ENCODE measurements at places on chromosomes 1 and 21.
A peak's percentile ranks its signal among the peaks of the same experiment; 100 is the strongest.

- no peak for DNase-seq
Observed at GRCh38 chr21:39014747-39015146, 168.5 kb downstream of the PSMG1 start.

- no peak for DNase-seq
Observed at GRCh38 chr21:37655611-37656300, 260.5 kb downstream of the KCNJ6 start.

DNA sequence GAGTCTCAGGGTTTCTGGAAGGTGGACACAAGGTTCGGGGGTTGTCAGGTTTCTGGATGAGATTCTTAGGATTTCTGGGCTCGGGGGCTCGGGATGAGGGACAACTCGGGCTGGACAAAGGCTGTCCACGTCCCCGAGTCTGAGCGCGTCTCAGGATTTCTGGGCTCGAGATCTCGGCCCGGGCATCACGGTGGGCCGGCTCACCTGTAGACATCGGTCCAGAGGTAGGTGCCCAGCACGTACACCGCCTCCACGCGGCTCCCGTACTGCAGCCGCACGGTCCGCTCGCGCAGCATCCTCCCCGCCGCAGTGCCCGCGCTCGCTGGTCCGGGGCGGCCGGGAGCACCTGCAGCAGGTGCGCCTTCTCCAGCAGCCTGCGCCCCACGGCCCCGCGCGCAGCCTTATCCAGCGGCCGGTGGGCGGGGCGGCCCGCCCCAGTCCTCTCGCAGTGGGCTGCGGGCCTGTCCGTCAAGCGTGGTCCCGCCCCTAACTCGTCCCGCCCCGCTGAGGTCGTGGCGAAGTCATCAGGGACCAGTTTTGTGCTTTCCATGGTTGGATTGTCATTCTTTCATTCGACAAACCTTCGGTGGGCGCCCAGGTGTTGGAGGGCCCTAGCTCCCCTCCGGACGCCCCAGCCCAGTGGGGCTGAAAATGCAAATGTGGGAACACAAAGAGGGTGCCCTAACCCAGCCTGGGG, at the start of gene PADI2:
Gene PADI2 (minus strand): TSS at position 376 of the 697 bp plus-strand sequence. CDS start 80 bp downstream, at position 296.
- peak; percentile 70 for DNase-seq

DNA sequence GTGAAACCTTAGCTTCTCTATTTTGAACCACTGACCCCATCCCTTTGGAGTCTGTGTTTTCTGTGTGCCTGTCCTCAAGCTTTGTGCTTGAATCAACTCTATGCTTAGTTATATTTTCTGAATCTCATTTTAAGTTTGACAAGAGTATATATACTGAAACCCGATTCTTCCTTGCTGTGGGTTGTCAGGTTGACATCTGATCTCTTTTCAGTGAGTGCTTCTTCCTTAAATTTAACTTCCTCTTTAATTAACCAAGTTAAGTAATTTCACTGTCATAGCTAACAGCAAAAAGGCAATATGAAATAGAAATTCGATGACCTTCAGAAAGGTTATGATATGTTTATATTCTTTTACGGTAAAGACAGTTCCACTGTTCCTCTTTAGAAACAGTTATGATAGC, 69.4 kb downstream of the C1orf21 start:
- DNase-seq, result no peak

DNA sequence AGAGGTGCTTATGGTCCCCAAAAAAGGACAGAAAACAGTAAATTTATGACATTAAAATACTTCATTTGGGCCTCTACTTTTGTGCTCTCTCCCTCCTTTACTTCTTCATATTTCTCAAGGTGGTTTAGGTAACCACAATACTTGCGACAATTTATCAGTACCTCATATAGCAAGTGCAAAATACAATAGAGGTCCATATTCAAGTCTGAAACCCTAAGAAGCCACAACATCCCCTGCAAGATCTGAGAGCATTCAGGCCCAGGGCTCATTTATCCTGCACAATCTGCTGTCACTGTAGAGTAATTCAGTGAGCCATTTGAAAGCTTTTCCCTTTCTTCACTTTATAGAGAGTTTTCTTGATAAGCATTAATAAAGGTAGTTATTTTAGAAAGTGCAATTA, 24.2 kb upstream of the ATP6V1G3 start:
- no peak for DNase-seq

DNA sequence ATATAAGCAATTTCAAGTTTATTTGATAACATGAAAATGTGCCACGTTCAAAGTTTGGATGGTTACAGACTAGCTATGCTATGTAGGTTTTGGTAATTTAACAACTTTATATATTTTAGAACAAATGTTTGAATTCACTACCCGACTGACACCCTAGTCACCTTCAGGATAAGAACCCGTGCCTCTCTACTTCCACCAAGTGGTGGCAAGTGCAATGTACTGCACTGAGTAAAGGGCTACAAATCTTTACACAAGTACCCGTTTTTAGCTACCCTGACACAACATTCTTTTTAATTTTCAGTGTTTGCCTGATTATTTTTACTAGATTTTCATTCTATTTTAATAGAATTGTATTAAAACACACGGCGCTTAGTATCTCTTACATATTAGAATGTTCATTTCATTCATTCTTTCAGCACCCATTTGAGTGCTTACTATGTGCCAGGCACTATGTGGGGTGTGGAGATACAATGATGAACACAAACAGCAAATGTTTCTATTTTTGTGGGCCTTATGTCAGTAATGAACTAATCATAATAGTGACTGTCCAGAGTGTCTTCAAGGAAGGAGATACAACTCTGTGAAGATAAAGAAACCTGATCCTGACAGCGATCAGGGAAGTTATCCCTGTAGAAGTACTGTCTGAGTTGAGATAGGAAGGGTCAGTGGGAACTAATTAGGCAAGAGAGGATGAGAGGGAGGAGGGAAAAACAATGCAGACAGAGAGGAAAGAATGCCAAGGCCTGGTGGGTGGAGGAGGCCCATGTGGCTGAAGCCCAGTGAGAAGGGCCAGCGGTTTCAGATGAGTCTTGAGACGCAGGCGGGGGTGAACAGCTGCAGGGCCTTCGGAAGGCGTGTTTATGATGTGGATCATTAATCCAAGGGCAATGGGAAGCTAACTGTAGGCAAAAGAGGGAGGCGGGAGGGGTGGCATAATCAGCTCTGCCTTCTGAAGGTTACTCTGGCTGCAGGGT, 3.8 kb downstream of the LCA5L start:
- DNase-seq, result peak; percentile 26

DNA sequence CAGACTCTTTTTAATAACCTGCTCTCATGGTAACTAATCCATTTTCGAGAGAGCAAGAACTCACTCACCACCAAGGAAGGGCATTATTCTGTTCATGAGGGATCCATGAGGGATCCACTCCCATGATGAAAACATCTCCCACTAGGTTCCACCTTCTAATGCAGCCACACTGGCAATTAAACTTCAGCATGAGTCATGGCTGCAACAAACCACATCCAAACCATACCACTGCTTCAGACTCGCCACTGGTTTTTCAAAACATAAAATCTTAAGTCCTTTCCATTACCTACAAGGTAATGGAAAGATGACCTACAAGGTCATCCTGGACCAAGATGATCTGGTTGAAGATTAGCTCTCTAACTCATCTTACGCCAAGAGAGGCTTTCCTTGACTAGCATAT, 405.1 kb downstream of the VAV3 start:
- no peak for DNase-seq

DNA sequence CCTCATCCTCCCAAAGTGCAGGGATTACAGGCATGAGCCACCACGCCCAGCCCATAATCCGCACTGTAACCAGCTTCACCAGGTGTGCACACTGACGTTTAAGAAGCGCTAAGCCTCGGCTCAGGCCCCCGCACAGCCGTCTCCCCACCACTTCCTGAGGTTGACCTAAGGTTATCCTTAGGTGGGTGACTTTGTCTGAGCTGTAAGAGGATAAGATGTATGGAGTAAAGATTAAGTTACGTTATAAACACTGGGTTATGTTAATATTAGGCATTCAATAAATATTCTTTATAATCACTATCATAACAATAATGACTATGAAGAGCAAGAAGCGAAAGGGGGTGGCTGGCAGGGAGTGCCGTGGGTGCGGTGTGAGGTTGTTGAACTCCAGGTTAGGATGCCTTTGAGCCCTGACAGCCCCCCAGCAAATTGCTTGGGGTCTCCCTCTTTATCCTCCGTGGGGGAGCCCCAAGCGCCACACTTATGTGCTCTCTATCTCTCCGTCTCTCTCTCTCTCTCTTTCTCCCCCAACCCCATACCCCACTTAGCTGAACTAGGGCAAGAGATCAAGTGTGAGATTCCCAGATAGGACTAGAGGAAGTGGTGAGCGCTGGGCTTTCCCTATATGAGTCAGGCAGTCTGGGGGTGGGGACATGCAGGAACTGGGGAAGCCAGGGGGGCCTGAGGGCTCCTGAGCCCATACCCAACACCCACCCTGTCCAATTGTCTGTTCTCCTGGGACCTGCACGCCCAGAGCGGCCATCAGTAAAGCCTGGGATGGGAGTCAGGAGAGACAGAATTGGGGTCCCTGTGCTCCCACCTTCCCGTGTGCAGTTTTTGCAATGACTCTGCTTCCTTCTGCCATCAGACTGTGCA, 7.6 kb downstream of the EFHD2 start:
- DNase-seq, result peak; percentile 57

DNA sequence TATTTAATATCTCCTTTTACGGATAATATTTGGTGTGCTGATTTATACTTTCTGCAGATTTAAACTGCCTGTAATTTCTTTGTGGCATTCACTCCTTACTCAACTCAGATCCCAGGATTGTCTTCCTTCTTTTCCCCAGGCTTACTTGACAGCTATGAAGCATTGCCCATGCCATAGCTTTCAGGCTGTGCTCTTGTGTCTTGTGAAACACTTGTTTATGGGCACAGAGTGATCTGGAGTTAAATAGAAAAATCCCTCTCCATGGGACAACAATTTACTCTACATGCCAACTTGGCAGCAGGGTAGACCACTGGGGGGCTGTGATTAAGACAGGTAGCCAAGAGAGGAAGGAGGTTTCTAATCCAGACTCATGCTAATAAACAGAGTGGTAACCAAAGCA, 57.4 kb downstream of the PPP1R12B start:
- DNase-seq, result no peak

DNA sequence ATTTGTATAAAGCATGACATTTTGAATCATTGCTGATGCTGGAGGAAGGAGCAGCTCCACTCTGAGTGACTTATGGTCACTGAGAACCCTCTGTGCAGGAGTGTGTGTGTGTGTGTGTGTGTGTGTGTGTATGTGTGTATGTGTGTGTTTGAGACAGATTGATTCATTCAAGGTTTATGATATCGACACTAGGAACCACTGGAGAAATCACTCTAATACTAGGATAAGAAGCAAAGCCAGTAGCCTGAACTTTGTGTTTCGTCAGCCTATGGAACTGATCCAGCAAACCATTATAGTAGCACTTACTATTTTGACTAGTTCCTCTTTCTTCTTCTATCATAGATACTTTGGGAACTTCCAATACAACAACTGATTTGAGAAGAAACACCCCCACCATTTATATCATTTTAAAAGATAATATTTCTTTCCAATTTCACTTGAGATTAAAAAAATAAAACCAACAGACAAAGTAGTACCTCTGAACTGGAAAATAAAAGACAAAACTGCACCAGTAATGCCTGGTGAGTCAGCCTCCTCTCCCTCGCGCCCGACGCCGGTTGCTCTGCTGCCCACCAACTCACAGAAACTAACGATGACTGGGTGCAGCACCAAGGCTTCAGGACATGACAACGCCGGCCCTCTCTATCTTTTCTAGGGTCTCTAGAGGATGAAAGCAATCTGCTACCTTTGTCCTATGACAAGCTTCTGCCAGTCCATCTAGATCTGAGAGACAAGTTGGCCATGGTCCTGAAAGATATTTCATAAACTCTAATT, 20.9 kb downstream of the SLAMF1 start:
- DNase-seq, result peak; percentile 73

- DNase-seq, result no peak
Observed at GRCh38 chr1:169108863-169109560, 2.5 kb downstream of the ATP1B1 start.
